ENCODE measurements at places on chromosomes 3 and 15.

- DNase-seq: no peak
Observed at GRCh38 chr15:81766829-81767475, 278.9 kb downstream of the MEX3B start.

- no peak for DNase-seq
Observed at GRCh38 chr3:46733026-46733800, 15.5 kb upstream of the PRSS50 start.

DNA sequence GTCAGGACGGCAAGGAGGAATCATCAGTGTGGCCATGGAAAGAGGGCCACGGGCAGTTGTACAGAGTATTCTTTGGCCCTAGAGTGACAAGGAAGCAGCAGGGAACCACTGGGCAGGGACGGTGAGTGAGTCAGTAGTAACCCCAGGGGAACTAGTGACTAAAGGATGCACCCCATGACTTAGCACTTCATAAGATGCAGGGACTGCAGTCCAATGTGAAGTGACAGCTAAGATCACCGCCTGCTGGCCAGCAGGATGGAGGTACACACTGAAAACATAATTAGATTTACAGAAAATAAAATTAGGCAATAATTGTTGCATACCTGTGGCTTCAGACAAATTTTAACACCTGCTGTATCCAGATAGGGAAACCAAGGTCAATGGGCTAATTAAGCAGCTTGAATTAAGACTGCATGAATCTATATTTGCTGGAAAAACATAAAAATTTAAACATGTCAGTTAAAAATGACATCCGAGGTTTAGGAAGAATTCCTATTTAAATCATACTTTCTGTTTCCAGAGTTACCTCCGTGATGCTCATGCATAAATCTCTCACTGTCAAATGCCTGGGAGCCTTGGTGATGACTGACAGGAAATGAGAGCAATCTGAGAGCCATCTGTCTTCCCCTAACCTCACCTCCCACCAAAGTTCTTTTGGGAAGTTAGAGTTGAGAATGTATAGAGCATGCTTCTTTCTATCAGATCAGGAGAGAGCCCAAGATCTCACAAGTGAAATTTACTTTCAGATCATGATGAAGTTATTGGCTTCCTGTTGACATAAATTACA is 56.5 kb downstream of the DCLK3 start:
- no peak for DNase-seq

GRCh38 chr3:51819709-51820406 is 40.8 kb upstream of the IQCF6 start:
- DNase-seq: no peak

DNA sequence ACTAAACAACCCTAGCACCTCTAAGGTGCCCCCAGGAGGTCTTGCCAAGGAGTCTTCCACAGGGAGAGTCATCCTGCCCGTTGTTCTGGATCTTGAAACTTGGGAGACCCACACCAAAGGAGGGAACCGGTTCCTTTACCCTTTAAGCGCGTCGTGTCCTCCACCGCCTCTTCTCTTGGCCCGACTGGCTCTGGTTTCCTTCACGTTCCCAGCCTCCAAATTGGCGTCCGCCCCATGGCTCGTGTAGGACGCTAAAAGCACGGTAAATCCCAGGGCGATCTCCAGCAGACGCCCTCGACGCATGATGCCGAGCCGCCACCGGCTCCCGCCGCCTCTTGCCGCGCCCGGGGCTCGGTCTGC is 1.1 kb downstream of the FBN1 start:
- DNase-seq: no peak

GRCh38 chr15:36809380-36809779 is 230.0 kb downstream of the CDIN1 start:
- no peak for DNase-seq

DNA sequence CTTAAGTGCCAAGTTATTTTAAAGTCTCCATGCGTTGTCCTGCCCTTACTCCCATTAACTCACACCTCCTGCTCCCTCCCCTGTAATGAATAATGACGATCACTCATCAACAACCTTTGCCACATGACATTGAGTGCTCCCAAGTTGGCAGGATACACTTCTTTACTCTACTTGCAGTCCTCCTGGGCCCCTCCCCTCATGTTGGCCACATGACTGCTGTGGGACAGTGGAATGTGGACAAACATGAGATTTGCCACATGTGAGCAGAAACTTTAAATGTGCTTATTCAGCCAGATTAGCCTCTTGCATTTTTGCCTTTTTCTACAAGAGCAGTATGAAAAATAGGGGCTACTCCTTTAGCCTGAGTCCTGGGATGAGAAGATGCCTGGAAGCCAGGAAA is 167.9 kb downstream of the DCLK3 start:
- no peak for DNase-seq

DNA sequence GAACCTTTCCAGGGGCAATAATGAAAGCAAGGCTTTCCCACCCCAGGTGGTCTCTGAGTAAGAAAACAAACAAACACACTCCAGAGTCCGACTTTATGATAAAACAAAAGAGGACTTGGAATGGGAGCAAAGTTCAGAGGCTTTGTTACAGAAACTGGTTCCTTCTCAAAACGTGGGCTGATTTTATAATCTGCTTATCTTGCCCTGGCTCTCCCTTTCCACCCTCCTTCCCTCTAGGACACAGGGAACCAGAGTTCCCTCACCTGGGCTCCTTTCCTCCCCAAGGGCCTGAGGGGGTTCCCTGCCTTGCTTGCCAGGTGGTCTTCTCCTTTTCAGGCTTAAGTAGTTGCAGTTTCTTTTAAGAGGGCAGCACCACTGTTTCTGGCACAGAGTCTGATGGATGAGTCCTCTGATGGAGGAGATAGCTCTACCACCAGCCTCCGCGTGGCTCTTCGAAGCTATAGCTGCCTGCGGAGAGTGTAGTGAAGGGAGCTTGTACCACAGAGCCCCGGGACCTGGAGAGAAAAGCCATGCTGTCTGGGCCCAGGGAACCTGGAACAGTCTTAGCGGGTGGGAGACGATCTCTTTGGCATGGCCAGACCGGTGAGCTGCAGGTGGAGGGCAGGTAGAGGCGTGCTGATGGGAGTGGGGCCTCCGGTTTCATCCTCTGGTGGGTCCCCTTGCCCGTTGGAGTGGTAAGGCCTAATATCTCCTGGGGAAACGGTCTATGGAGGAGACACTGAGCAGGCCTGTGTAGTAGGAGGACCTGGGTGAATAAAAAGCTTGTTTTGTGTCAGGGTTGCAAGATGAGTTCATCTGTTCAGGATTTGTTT is 68.7 kb downstream of the SMAD6 start:
- DNase-seq: no peak

DNA sequence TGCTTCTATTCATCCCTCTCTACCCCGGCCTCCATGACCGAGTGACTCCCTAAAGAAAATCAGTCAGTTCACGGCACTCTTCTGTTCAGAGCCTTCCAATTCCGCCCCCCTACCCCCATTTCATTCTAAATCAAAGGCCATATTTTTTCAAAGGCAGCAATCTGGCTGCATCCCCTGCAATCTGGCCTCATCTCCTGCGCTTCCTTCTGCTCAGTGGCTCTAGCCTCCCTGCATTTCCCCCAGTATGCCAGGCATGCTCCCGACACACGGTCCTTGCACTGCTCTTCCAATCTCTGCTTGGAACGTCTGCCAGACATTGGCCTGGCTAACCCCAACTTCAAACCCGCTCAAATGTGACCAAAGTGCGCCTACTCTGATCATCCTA is 67.7 kb downstream of the EXOG start:
- no peak for DNase-seq

- DNase-seq: no peak
Observed at GRCh38 chr3:113086560-113087461, 96.0 kb downstream of the GTPBP8 start.

GRCh38 chr15:67025719-67026609 is 39.4 kb upstream of the SMAD3 start:
- DNase-seq: no peak

DNA sequence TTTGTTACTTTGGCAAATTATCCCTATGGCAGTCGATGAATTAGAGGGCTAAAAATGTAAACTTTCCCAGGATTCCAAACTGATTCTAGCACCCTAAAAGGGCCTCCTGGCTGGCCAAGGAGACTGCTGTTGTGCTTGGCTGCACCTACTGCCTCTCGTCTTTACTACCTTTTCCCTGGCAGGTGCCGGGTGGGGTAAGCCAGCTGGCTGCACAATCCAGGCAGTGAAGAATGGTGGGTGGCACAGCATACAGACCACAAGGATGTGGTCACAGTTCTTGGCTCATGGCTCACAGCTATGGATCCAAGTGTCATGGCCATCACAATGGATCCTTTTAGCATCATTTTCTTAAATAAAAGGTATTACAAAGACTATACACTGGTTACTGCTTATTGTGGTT is 20.7 kb upstream of the SLC25A26 start:
- no peak for DNase-seq

DNA sequence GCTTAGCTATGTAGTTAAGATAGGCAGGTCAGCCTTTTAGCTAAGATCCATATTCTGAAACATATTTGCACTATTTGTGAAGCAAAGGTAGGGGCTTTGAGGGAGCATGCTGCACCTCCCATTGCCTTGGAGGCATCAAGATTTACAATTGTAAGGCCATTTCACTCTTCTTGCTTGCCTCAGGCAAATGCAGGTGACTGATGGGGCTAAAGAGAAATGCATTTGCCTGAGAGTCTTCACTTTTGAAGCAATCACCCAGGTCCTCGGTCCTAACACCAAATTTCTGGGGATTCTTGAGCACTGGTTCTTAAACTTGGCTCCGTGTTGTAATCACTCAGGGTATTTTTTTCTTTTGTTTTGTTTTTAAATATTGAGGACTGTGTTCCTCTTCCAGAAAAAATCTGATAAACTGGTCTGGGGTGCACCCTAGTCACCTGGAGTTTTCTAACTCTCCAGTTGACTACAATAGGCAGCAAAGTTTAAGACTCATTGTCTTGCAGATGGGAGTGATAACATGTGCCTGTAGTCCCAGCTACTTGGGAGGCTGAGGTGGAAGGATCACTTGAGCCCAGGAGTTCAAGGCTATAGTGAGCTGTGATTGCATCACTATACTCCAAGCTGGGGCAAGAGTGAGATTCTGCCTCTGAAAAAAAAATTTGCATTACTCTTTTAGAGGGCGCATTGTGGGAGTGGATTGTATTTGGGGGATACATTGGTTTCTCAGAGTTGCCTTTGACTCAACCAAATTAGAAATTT is 68.1 kb downstream of the EOMES start:
- no peak for DNase-seq

DNA sequence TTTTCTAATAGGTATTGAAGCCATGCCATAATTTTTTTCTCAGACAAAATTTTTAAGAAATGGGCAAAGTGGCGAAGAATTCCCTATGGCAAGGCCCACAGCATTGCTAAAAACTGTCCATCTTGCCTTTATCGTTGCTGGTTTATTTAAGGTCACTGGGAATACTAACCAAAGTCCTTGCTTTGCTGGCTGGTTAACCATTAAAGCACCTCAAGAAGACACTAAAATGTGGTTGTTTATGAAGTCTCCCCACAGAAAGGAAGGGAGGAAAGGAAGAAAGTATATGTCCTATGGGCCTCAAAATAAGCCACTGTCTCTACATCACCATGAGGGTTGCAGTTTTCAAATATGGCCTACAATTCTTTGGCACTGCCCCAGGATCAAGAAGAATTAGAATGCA is 13.2 kb downstream of the SH3BP5 start:
- DNase-seq: no peak

DNA sequence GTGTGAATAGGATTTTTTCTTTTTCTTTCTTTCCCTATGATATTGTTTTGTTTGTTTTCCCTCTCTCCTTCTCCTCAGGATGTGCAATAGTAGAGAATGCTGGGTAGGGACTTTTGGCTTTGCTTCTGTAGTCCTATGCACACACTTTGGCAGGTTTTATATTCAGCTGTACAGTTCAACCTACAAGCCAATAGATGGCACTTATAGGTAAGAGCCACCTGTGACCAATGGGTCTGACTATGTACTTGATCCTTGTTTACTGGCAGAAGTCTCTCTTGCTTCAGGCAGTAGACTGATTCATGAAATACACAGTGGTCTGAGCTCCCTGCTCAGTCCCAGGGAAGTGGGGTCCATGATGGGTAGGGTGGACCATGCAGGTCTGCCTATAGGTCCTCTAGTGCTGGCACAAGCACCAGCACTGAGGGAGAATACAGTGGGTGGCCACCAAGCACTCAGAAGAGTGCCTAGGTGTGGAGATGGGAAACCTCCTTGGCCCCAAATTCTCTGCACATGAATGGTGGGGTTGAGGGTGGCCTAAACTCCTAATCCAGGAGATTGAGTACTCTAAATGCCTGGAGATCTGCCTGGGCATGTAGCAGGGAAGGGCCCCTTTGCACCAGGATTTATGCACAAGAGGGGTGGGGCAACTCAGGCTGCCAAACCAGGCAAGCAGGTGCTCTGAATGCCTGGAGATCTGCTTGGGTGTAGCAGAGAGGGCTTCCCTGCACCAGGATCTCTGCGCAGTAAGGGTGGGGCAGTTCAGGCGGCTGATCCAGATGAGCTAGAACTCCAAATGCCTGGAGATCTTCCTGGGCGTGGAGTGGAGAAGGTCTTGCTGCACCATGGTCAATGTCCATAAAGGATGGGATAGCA is 176.1 kb downstream of the DOCK3 start:
- DNase-seq: no peak

DNA sequence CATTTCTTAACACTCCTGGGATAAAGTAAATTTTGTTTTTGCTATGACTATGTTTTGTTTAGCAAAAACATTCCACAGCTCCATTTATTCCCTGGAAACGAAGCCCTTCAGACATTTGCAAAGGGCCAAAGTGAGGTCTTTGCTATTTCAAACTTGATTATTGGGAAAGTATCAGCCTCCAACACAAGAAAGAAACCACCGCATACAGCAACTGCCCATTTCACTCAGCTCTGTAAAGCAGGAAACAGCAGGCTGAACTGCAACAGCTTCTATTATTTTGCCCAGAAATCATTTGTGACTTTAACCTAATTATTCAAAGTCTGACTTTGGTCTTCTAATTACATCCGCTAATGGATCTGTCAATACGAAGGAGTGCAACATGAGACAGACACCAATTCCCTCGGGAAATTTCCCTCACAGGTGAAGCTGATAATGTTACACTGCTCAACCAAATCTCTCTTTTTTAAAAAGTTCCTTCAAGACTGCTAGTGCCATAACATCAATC is 72.1 kb downstream of the RFTN1 start:
- no peak for DNase-seq

DNA sequence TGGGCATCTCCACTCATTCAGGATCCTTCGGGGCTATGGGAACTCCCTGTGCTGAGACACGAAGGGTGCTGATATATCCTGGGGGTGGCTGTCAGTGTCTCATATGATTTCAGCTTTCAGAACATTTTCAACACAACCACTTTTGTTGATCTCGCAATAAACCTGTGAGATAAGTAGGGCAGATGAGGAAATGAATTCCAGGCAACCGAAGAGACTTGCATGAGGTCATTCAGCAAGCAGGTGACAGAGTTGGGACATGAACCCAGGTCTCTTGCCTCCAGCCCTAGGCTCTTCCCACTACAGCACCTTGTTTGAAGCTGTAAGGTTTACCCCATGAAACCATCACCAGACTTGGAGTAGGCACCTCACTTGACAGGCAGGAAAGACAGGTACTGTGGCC is 16.6 kb downstream of the DUOX1 start:
- DNase-seq: no peak

DNA sequence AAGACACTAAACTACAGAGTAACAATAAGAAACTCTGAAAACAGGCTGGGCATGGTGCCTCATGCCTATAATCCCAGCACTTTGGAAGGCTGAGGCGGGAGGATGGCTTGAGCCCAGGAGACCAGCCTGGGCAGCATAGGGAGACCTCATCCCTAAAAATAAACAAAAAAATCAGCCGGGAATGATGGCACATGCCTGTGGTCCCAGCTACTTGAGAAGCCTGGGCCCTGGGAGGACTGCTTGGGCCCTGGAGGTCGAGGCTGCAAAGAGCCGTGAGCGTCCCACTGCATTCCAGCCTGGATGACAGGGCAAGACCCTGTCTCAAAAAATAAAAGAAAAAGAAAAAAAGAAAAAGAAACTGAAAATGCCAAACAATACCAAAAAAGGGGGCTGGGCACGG is 55.4 kb downstream of the TMCC1 start:
- DNase-seq: no peak
